Cerebellar nuclear complex (tissue), 1 donor: ENCODE measurements at places on chromosomes 3 and 15.

- DNase-seq = no peak
These were observed 21.8 kb upstream of the BCHE start for GRCh38 chr3:165859061-165859460.

DNA sequence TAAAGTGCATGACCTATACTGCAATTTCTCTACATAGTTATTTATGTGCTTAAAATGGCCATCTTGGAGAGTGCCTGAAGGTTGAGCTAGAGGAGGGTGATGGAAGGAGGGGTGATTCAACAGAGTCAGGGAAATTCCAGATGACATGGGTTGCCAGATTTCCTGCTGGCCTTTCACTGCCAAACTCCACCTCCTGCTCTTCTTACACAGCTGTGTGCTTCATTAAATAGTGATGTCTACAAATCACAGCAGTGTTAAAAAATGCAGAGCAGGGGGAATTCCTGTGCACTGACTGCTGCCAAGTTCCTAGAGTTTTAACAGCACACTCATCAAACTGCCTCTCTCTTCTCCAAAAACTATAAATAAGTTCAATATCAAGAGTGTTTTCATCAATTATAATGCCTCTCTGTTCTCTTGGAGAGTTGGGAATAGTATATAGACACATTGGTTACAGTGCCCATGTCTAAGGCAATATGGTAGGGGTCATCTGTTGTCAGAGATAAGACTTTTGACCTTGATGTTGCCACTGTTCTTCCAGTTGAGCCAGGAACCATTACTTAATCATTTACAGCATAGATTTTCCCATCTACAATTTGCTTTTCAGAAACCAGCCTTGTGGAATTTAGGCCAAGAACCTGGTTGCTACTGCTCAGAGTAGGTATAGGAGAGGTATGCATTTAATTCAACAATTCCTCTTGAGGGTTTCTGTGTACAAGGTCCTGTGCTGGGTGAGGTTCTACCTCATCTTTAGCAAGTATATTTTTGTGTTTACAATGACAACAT is 79.6 kb downstream of the TP63 start:
- no peak for DNase-seq

DNA sequence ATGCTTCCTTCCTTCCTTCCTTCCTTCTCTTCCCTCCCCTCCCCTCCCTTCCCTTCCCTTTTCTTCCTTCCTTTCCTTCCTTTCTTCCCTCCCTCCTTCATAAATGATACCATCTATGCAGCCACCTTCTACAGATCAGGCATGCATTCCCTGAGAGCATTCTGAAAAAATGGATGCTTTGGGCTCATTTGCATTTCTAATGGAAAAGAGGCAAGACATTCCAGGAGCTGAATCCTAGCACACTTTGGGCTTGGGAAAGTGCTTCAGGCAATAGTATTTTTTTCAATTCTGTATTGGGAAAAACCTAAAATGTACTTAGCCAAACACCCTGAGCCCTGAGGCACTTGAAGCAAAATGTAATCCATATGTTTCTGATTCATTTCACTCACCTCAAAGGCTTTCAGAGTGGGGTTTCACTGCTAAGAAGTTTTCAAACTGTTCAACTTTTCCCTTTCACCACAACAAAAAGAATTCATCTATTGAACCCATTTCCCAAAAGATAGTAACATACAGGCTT is 220.1 kb upstream of the RORA start:
- no peak for DNase-seq

GRCh38 chr3:42730294-42730693 is 27.7 kb upstream of the HHATL start:
- DNase-seq = no peak

DNA sequence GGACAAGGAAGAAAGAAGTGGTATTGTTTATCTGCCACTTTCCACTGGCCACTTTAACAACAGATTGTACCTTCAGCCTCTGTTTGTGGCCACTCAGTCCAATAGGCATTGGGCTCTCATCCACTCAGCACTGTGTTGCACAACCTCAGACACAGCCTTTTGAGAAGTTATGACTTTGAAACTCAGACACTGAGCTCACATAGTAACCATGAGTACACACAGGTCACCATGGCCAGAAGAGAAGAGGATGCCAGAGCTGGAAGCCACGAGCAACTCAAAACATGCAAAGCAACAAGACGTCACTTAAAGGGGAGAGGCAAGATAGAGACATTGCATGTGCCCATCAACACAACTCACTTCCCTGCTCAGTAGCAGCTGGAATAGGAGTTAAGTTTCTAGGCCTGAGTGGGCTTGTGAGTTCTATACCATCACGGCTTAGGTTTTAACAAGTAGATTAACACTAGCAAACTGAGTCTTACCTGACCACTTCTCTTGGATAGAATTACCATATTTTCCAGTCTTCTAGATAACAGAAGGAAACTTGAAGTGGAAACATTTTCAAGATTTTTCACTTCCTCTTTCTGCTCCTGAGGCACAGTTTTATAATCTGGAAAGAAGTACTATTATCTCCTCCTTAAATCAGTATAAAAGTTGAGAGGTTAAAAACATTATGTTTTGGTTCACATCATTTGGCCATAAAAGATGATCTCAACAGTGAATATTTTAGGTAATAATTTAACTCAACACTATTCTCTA is 103.5 kb downstream of the IMPG2 start:
- DNase-seq = no peak

DNA sequence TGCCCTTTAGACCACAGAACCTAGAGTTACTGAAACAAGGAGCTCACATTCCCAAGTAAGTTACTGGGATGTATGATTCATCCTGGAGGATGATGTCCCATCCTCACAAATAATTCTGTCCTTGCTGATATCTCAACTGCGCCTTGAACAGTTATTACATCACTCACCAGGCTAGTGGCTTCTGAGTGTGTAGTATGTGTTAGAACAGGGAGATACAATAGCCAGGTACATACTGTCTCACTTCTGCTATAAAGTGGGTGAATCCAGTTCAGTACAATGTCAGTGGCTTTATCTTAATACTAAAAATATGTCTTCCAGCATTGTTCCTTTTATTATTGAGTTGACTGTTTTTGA is 483.2 kb upstream of the FRG2C start:
- no peak for DNase-seq

- DNase-seq = no peak
These were observed 19.9 kb upstream of the ABHD2 start for GRCh38 chr15:89068325-89068784.

GRCh38 chr3:194604837-194605236 is 28.4 kb downstream of the TMEM44 start:
- no peak for DNase-seq

GRCh38 chr3:27903446-27903845 is 181.3 kb upstream of the EOMES start:
- no peak for DNase-seq

DNA sequence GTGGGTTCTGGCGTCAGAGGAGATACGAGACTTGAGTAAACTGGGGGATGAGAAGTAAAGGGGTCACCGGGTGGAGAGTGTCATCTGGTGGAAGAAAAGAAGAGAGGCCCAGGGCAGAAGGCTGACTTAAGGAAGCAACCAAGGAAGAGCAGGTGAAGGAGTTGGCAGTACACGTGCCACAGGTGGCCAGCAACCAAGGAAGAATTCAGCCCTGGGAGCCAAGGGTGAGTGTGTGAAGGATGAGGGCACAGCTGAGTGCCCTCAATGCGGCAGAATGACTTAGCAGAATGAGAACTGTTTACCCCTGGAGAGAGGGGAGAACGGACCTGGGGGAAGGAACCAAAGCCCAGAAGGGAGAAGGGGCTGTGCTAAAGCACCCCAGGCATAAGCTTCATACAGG is 71.3 kb downstream of the WHAMM start:
- DNase-seq = no peak

DNA sequence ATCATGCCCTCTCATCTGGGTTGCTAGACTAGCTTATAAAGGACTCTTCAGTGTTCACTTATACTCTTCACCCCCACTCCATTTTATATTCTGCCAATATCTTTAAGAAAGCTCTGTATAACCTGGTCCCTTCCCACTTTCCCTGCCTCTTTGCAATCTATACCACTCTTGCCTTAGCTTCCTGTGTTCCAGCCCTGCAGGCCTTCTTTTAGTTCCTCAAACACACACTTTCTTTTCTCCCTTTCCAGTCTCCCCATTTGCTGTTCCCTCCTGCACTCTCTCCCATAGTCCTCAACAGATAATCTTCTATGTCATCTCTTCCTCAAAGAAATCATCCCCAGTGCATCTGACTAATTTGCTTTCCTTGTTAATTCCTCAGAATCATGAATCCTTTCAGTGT is 28.7 kb downstream of the SENP8 start:
- DNase-seq = no peak

DNA sequence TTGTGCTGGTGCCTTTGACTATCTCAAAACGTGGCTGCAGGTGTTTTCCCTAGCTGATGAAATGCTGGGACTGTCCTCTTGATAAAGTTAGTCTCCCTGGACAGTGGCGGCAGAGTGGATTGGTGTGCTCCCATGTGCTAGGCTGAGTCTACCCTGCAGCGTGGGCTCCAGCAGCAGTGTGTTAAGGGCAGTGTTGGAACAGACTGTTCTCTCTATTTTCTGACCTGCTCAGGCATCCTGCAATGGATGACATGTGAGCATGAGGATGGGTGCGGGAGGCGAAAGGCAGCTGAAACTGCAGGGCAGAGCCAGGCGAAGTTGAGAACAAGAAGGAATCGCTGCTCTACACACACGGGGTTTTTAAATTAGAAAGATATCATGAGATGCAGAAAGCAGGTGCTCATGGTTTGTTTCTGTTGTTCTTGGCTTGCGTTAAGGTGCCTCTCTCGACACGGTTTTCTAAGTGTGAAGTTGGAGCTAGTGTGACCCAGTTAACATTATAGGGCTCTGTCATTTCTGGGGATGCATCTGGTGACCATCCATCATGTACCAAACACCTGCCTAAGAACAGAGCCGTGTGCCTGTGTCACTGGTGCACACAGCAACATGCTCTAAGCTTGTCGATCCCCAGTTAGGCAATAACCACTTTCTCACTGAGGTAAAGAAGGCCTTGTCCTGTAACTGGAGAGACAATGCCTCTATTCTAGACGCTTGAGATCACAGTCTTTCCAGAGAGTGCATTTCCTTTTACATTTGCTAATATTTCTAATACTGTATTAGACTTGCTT is 44.3 kb downstream of the SLCO3A1 start:
- DNase-seq = no peak

DNA sequence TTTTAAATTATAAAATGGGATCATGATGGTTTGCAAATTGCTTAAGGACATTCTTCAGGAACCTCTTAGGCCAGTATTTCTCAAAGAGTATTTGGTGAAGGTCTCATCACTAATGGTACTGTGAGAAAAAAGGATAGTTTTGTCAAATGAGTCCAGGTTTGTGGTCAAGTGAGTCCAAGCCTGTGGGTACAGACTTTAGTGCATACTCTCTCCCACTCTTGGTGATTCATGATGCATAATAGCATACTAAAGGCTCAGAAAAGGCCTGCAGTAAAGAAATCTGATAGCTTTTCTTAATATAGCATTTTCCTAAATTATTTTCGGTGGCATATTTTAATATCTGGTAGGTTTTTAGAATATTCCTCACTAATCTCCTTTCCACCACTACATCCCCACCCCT is 20.0 kb downstream of the BOC start:
- DNase-seq = no peak

- DNase-seq = no peak
These were observed 47.0 kb upstream of the LRRFIP2 start for GRCh38 chr3:37221407-37221806.

GRCh38 chr15:41914411-41914810 is 20.6 kb upstream of the SPTBN5 start:
- no peak for DNase-seq

- DNase-seq = peak; percentile 48
These were observed 26.0 kb downstream of the SV2B start for GRCh38 chr15:91126080-91126479.

DNA sequence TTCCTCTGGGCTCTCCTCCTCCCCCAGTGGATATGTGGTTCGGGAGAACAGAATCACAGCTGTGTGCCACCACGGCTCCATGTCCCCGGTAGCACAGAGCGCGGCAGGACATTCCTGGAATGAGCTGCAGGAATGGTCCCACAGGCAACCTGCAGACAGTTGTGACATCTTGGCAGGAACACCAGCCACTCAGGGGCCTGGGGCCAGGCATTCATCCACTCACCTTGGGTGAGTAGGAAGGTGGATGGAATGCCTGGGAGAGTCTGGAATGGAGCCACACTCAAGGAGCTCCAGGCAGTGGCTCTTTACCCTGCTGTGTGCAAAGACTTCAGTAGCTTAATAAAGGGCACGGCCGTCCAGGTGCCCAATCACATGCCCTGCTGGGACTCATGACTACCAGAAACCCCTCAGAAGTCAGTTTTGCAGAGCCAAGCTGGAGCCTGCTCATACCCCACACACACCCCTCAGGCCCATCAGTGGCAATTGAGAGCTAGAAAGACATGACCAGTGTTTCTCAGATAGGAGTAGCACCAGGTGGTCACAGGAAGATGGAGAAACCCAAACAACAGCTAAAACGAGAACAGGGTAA is 117.3 kb upstream of the PRR20G start:
- DNase-seq = no peak

GRCh38 chr15:63349156-63349555 is 32.5 kb downstream of the CA12 start:
- no peak for DNase-seq

GRCh38 chr15:92418864-92419263 is 25.2 kb downstream of the ST8SIA2 start:
- no peak for DNase-seq

DNA sequence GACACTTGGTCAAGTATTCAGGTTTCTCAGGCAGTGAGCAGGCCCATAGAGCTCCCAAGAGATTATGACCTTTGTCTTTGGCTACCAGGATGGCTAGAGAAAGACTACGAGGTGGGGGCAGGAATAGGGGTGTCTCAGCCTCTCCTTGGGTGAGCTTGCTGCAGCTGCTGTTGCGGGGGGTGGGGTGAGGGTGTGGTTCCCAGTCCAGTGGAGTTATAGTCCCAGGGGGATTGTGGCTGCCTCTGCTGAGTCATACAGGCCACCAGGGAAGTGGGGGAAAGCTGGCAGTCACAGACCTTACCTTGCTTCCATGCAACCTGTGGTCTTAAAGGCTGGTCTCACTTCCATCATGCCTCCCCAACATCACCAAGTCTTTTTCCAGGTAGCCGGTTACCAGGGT is 31.7 kb downstream of the ATP2C1 start:
- no peak for DNase-seq

- no peak for DNase-seq
These were observed 120.3 kb upstream of the GOLGA8J start for GRCh38 chr15:29962407-29962806.

DNA sequence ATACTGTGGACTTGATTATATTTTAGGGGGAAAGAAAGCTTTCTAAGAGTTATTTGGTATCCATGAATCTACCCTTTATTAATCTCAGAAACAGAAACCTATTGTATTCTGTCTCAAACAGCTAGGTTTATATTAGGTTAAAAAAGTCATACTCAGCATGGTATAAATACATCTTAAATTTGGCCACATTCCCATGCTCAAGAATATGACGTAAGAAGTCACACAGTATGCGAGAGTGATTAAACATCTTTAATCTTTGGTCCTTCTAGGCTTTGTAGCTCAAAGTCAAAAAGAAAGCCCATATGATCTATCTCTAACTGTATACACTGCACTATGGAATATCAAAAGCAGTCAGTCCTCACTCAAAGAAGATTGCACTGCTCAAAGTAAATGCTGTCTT is 131.4 kb downstream of the EPHA3 start:
- DNase-seq = no peak

GRCh38 chr15:70916531-70916930 is 23.9 kb downstream of the LRRC49 start:
- DNase-seq = no peak
